ENCODE measurements at places on chromosomes 6 and 20.

- no peak for DNase-seq
These were observed 130.5 kb upstream of the DTNBP1 start for GRCh38 chr6:15793288-15793687.

DNA sequence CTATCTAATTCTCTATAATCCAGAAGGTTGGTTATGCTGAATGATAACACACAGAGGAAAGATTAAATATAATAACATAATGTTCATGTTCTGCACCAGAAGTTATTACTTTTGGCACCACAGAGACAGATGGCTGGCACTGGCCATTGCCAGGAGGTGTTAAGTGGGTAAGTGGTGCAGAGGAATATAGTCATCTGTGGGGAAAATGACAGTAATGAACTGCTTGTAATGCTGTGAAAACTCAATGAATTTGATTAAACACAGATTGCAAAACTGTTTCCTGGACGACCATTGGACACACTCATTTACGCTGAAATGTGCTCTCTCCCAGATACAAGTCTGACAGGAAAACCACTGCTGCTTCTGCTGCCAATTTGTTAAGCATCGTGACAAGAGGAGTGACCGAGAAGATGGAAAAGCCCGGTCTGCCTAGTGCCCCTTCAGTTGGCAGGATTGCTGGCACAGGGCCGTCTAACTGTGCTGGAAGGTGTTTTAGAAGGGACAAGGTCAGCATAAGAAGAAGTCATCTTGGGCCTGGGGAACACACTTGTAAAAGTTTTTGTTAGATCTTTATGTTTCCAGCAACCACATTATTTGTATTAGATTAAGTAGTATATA is 567.4 kb downstream of the CBLN4 start:
- no peak for DNase-seq

DNA sequence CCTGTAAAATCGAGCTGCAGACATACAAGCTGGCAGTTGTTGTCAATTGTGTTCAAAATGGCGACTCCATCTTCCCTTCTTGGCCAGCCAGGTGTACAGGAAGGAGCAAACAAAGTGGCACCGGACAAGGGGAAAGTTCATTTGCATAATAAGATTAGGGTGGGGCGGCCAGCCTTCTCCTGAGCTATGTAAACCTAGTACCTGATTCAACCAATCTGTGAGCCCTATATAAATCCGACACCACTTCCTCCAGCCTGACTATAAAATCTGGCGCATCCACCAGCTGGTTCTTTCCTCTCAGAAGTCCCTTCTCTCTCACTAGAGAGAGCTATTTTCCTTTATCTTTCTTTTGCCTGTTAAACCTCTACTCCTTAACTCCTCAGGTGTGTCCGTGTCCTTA is 8.1 kb upstream of the HBS1L start:
- no peak for DNase-seq

DNA sequence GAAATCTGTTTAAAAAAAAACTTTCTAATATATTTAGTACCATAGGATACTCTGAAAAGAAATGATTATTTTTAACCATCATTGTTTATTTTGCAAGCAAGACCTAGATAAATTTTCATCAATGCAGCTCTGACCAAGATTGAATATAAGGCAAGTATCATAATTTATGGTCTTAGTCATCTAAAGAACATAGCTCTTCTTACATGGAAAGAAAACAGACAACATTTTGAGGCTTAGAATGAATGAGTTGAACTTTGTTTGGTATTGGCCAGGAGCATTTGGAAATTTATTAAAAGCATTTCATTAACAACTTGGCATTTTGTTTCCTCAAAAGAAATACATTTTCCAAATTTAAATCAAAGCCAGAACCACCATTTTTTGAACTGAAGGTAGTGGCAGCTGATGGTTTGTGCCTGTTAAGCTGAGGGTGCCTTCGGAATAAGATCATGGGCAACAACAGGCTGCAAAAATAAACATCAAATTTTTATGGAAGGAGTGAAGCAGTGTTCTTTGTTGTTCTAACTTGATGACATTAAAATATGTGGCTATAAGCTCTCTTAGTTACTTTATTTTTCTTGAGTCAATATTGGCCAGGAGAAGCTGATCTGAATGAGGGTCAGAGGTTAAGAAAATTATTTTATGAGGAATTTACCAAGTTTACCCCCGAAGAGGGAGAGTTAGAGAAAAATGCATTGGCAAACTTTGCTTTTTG is 6.7 kb upstream of the ATXN1 start:
- DNase-seq, result no peak

GRCh38 chr6:136956590-136957544 is 34.8 kb downstream of the SLC35D3 start:
- no peak for DNase-seq

- DNase-seq, result no peak
These were observed 673 bp downstream of the CST7 start for GRCh38 chr20:24949756-24950127.
